ENCODE measurements at places on chromosomes 7 and 10.

- no peak for DNase-seq
Measured at GRCh38 chr7:118085000-118085399, 99.0 kb upstream of the LSM8 start.

- no peak for DNase-seq
Measured at GRCh38 chr10:131561897-131562296, 250.4 kb upstream of the TCERG1L start.

DNA sequence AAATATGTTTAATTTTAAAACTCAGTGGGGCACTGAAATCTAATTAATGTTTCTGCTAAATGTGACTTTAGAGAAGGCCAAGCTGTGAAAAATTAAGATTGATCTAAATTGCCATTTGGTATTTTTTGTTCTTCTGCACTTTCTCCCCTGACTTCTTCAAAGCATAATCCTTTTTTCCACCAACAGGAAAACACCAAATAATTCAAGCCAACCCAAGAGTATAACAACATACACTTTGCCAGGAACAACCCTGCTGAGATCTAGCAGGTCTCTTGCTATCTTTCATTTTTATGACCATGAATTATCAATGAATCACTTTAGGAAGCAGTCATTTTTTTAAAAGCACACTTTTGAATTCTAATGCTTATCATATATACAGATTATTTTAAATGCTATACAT is 100.1 kb downstream of the USP6NL start:
- no peak for DNase-seq

- no peak for DNase-seq
Measured at GRCh38 chr10:3735175-3735574, 49.8 kb downstream of the KLF6 start.

DNA sequence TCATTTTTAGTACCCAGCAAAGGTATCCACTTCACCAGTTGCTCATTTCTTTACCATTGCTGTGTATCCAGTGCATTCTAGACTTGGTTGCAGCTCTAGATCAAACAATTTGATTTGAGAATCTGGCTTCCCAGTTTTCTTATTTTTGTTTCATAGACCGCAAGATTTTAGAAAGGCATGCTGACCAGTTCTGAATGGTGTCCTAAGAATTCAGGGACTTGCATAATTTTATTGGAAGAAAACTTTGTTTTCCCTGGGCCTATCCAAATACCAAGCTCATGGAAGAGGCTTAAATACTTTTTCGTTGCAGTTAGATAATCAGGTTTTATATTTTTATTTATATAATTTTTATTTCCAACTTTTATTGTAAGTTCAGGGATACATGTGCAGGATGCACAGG is 58.3 kb downstream of the BICC1 start:
- DNase-seq = no peak

DNA sequence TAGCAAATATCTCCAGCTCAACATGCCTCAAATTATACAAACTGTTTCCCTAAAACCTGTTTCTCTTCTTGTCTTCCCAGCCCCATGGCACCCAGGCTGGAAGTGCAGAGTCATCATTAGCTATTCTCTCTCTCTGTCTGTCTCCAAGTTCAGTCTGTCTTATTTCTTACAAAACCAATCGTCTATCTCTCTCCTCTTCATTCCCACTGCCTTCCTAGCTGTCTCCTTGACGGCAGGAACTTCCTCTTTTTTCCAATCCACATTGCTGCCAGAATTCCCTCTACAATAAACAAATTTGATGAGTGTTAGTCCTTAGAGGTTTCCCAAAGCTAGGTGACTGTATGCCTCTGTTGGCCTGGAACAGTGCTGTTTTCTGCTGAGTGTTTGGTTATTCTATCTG is 14.9 kb upstream of the ZNRF2 start:
- DNase-seq = no peak

DNA sequence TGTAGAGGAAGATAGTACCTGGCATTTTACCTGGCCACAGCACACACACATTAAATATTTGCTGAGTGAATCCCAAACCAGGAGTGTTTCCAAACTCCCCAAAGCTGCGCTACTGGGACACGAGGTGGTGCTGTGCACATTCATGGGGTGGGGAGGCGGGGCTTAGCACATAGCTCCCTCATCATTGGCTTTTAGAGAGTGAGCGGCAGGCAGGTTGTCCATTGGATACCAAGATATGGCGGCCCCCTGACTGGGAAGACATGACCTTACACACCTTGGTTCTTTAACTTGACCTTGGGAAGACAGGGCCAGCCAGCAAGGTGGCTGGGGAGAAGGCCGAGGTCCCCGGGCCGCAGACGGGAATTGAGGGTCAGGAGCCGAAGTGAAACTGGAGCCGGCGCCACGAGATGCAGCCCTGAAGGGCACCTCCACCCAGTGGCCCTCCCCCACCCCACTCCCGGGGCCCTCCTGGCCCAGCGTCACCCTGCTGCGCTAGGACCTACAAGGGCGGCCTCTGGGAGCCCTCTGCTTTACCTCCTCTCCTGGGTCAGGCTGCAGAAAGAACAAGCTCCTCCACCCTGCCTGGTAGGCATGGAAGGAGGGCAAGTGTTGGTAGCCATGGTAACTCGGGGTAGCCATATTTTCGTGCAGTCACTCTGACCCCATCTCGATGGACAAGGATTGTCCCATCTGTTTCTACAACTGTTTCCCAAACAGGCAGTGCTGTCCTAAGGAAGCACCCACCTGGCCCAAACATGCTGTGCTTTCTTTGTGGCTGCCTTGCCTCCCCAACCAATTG is 24.0 kb downstream of the TMEM176A start:
- no peak for DNase-seq

DNA sequence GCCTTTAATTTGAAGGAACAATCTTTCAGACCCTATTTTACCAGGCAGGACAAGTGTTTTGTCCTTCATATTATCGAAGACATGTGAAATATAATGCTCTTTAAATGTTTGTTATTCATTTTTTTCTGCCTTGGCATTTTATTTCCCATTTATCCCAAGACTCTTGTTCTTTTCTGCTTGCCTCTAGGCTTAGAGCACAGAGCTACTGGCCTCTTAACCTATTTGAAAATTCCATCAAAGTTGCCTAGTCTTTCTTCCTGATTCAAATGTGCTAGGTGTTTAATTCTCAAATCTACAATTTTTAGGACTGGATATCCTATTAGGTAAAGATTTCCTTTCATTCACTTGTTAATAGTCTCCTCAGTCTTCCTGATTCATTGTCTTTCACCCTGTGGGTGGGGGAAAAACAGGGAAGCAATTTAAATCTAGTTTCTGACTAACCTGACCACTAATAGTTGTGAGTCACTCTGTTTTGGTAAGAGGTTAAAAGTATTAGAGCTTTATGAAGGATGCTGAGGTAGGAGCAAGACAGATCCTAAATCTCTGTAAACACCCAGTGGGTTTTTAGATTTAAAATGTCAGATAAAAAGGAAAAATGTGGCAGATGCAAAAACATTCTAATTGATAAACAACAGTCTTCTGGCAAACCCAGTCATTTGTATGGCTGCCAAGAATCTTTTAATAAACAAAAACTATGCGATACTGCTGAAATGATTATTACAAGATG is 1.5 kb downstream of the LIPK start:
- no peak for DNase-seq

DNA sequence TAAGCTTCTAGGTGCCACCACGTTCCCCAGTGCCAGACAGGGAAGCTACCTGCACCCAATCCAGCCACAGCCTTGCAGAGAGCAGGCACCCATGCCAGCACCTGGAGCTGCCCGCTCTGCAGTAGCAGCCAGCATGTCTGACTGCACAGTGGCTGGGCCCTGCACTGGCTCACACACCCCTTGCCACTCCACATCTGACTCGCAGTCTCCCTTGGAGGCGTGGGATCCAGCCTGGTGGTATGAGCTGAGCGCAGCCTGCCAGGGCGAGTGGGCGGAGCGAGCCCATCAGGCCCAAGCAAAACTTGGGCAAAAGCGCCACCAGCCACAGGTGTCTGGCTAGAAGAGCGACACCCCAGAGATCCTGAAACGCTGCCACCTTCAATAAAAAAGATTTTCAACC is 30.1 kb downstream of the CRTAC1 start:
- no peak for DNase-seq

DNA sequence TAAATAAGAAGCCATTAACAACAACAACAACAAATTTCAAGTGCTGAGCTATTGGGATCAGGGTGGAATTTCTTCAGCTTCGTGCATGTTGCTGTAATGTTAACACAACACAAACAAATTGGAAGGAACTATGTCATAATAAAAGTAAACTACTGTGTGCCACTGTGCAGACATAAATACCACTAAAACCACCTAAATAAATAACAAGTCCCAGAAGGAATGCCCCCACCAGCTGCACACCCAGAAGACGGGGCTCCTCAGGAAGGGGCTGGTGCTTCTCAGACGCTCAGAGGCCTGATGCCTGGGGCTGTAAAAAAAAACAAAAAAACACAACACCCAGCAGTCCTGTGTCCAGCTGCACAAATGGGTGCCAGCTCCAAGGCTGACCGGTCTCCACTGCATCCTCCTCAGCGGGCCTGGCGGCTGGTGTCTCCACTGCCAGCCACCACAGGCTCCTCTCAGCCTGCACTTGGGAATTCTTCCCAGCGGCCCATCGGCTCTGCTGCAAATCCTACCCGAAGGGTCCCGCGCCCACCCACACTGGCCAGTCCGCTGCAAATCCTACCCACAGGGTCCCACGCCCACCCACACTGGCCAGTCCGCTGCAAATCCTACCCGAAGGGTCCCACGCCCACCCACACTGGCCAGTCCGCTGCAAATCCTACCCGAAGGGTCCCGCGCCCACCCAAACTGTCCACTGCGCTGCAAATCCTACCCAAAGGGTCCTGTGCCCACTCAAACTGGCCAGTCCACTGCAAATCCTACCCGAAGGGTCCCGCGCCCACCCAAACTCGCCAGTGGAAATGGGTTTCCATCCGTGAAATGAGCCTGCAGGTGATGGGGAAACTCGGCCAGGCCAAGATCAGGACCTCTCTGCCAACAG is 35.8 kb upstream of the DNAAF5 start:
- no peak for DNase-seq

- DNase-seq = no peak
Measured at GRCh38 chr10:124565565-124566221, 104.1 kb downstream of the LHPP start.

DNA sequence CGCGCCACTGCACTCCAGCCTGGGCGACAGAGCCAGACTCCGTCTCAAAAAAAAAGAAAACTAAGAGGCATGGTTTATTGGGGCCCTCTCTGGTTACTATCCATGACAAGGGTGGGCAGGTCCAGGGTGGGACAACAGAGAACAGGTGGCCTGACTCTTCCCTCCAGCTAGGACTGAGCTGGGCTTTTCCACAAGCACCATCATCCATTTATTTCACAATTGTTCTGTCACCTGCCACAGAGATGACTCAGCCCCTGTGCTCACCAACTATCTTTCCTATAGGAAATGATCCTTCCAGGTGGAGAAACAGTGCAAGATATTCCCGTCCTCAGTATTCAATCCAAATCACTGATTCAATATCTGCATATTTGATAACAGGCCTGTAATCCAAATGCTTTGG is 44.9 kb upstream of the MYL10 start:
- DNase-seq = no peak

- DNase-seq = no peak
Measured at GRCh38 chr10:6888434-6888833, 308.4 kb upstream of the PRKCQ start.

DNA sequence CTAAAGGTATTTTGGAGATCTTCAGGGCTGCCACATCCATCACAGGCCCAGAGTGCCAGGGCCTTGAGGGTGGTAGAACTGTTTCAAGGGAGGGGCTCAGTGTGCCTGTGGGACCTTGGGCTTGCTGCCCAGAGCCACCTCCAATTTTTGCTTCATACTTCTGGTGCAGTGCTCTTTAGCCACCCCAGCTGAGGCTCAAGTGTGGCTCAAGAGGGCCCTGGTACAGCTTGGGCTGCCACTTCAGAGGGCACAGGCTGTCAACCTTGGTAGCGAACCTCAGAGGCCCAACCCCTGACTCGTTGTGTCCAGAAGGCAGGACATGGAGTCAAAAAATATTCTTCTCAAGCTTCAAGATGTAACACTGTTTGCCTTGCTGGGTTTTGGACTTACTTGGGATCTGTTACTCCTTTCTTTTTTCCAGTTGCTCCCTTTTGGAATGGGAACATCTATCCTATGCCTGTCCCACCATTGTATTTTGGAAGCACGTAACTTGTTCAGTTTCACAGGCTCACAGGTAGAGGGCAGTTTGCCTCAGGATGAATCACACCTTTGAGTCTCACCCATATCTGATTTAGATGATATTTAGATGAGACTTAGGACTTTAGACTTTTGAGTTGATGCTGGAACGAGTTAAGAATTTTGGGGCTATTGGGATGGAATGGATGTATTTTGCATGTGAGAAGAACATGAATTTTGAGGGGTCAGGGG is 224.8 kb downstream of the RPS24 start:
- DNase-seq = no peak

DNA sequence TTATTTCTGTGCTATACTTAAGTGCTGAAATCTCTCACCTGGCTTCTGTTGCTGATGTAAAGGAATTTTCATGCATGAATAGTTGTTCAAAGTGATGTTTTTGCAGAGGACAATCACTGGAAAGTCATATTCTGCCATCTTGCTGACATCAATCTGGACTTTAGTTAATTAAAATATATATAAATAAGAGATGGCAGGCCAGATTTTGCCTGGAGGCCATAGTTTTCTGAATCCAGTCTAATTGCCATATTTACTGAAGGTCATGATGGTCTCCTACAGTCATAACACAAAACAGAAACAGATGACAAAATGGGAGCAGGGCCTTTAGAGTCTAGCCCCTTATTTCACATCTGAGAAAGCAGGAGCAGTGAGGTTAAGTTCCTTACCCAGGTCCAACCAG is 228.2 kb downstream of the HPSE2 start:
- no peak for DNase-seq

GRCh38 chr10:19668116-19668515 is 148.1 kb upstream of the PLXDC2 start:
- DNase-seq = no peak

DNA sequence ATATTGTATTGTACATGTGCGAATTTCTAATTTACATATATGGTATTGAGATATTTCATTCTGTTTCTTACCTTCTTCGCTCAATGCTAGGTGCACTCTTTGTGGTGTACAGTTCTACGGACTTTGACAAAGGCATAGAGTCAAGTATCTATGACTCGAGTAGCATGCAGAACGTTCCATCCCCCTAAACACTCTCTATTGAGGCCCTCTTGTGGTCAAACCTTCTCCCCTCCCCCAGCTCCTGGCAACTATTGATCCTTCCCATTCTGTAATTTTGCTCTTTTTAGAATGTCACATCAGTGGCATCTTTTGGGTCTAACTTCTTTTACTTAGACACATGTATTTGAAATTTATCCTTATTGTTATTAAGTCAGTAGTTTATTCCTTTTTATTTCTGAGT is 30.7 kb upstream of the GDF10 start:
- DNase-seq = no peak

GRCh38 chr7:142598297-142598696 is 151.0 kb upstream of the PRSS1 start:
- DNase-seq = no peak

GRCh38 chr10:121088524-121088923 is 237.4 kb downstream of the WDR11 start:
- no peak for DNase-seq
